ENCODE measurements at places on chromosomes 5 and 9. TPM values are rescaled to one million over a fixed set of nuclear protein-coding genes. Genes with fewer than 3 reads are reported as not detected.

The KIAA0825 gene
- total RNA-seq, result 4.6 TPM

The C9orf152 gene
- not detected for total RNA-seq

GRCh38 chr5:151477101-151477500 lies 29.7 kb downstream of the SLC36A1 start:
- no peak for DNase-seq
- H3K36me3 ChIP-seq, result peaks cover 44% of the 10 kb centered on the region
- no peaks in the 10 kb centered on the region for H3K4me1 ChIP-seq
- H3K27ac ChIP-seq, result no peak overlapping the region
- H3K27me3 ChIP-seq, result no peaks in the 10 kb centered on the region

The PPIP5K2 gene
- total RNA-seq, result 34.1 TPM

The ISL1 gene
- total RNA-seq, result 1.1 TPM

Data from sigmoid colon (tissue), 7 donors.